Inflammatory macrophage treated with lipopolysaccharide for 1 hour (primary cell): ENCODE measurements at places on chromosomes 13 and 19.

- DNase-seq: no peak
Observed at GRCh38 chr19:5536337-5536894, 31.3 kb downstream of the TINCR start.

- no peak for DNase-seq
Observed at GRCh38 chr13:93758575-93758974, 532.0 kb downstream of the GPC6 start.

DNA sequence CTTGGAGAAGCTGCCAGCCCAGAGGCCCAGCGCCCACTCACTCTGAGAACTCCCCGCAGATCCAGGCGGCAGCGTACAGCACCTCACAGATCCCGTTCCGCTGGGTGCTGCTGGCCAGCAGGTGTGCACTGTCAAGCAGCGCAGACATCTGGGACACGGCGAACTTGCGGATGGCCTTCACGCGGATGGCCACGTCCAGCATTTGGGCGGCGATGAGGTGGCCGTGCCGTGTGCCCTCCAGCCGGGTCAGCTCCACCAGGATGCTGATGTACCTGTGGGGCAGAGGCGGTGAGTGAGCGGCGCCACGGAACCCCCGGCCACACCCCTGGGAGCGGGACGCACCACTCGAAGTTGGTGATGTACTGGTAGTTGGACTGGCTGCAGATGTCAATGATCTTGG lies 24.1 kb downstream of the IZUMO4 start:
- DNase-seq: no peak

GRCh38 chr13:102361113-102361512 lies 40.7 kb downstream of the FGF14 start:
- no peak for DNase-seq

DNA sequence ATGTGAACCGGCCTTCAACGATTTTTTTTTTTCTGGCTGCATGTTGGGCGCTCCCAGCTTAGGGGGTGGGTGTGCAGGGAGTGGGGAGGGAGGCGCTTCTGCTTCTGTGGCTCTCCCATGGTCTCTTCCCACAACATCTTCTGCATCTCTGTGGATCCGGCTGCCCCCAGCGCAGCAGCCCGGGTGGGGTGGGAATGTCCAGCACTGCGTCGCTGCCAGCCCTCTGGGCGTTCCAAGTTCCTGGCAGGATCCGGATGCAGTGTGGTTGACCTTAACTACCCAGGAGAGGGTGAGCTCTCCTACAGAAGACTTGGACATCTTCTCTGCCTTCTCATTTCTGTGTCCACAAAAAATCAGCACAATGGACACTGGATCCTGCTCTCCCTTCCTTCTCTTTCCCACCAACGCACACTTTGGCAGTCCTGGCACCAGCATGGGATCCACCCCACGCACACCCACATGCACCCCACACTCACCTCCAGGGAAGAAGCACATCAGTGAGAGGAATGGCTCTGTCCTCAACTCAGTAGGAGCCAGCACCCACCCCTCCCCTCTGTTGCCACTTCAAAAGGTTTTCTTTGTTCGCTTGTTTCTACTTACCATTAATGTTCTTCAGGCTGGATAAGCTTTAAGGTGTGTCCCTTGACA lies 177.3 kb downstream of the COL4A1 start:
- DNase-seq: no peak

DNA sequence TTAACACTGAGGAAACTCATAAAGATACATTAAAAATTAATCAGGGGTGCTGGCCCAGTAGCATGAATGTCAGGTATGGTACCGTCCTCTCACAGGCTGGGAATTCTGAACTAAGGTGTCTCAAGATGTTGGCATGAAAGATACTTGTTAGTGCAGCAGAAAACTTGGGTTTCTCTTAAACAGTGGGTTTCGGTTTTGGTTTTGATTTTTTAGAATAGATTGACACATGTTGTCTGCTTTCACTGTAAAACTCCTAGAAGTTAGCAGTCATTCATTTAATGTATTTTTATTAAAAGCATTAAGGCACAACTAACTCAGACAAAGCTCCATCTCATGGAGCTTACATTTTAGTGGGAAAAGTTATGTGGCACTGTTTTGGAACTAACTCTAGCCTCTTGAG lies 3.5 kb upstream of the OBI1 start:
- DNase-seq: no peak

- DNase-seq: no peak
Observed at GRCh38 chr13:24351423-24351822, 42.0 kb downstream of the C1QTNF9 start.

DNA sequence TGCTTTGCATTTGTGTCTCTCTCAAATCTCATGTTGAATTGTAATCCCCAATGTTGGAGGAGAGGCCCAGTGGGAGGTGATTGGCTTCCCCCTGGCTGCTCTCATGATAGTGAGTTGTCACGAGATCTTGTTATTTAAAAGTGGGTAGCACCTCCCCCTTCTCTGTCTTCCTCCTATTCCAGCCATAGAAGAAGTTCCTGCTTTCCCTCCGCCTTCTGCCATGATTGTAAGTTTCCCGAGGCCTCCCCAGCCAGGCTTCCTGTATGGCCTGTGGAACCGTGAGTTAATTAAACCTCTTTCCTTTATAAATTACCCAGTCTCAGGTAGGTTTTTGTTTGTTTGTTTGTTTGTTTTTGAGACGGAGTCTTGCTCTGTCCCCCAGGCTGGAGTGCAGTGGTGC lies 3.8 kb downstream of the LILRA4 start:
- DNase-seq: peak; percentile 69

- DNase-seq: no peak
Observed at GRCh38 chr13:85287528-85287927, 511.7 kb downstream of the SLITRK6 start.
